CD4-positive, alpha-beta T cell treated with Interleukin-21 for 1 hour (primary cell): ENCODE measurements at places on chromosomes 3 and 15.
A peak's percentile ranks its signal among the peaks of the same experiment; 100 is the strongest.

- no peak for DNase-seq
Measured at GRCh38 chr3:195907684-195907933, 742 bp downstream of the TNK2 start.

DNA sequence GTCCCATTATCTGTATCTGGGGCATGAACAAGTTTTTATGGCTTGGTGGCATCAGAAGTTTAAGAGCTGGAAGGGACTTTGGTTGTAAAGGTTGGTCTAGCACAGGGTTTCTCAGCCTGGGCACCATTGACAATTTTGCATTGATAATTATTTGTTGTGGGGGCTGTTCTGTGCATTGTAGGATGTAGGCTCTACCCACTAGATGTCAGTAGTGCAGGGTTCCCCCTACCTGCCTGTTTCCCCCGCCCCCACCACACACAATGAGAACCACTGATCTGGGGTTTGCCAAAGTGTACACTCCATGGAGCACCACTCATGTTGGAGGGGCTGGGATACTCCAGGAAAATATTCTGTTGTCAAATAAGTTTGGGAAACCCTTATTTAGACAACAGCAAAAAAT lies 42.7 kb downstream of the PLCL2 start:
- peak; percentile 15 for DNase-seq

DNA sequence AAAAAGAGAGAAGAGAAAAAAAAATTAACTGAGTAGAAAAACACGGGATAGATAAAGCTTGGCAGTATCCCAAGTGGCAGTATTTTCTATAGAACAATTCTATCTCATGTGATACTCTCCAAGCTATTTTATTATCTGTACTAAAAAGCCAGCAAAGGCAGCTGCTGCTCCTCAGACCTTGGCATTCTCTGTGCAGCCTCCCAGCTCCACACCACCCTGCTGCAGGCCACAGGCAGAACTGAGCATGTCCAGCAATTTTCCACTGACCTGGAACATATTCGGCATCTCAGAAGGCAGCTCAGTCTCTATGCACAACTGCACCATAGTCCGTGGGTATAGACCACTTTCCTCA lies 1161.4 kb downstream of the IGSF11 start:
- DNase-seq = no peak

DNA sequence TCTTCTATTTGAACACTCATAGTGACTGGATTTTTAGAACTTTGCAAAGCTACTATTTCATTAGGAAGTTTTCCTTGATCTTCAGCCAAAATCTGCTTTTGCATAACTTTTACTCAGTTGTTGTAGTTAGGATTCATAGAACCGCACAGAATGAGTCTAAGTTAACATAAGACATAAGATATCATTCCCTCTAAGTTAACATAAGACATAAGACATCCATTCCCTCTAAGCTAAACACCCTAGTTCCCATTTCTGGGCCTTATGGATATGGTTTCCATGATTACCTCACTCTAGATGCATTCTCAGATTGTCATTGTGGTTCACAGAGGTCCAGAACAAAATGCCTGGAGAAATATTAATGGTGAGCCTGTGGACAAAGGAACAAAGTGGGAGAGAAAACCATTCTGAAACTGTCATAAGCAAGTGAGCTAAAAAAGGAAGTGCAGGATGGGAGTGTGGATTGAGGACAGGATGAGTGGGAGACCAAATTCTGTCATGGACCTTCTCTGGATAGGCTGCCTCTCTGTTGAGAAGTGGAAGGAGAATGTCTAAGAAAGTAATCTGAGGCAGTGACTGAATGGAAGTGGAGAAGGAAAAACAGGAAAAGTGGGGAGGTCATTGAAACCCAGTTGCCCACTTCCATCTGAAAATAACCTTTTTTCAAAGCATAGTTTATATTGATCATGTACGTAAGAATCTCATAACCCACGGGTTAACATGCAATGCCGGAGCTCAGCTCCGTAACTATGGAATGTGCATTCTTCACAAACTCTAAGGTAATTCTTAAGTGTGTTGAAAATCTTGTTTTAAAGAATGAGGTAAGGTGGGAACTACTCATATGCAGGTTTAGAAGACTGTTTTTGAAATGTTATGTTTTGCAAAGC lies 37.4 kb upstream of the SECISBP2L start:
- DNase-seq = no peak

- no peak for DNase-seq
Measured at GRCh38 chr3:158026236-158026635, 80.0 kb downstream of the SHOX2 start.

DNA sequence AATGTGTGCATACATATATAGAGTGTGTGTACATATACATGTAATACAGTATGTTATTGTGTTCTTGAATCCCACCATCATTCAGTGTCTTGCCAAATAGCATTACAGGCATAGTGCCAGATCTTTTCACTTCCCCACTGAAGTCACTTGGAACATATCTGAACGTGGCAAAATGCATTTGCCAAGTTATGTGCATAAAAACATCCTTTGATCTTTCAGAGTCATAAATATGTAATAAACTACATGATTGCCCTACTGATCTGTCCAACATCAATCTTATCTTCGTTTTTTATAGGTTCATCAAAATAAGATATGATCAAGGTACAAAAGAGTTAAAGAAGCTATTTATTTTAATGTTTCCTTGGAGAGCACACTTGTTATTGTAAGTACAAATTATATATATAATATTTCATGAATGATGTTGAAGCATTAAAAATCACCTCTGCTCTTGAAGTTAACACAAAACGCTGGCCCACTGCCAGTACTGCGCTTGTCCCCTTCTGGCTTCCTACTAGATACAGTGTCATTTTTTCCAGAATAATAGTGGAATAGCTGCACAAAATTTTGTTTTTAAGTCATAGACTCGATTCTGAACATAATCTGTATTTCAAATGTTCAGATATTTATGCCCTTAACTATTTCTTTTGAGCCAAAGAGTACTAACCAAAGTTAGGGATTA lies 549.5 kb upstream of the ARRDC4 start:
- no peak for DNase-seq

GRCh38 chr15:56754772-56755370 lies 21.6 kb upstream of the ZNF280D start:
- no peak for DNase-seq

DNA sequence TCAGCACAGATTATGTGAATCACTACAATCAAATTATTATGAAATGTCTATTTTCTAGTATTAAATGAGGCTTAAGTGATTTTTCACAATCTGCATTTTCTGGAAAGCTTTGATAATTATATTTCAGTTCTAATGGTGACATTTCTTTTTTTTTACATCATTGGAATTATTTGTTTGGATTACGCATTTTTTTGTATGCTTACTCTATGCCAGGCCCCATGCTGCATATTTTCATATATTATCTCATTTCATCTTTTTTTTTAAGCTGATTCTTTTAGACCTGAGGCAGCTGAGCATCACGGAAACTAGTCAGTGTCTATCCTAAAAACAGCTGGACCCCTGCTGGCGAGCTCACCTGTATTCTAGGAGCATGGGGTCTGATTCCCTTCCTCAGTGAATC lies 31.1 kb downstream of the SLCO3A1 start:
- DNase-seq = no peak

DNA sequence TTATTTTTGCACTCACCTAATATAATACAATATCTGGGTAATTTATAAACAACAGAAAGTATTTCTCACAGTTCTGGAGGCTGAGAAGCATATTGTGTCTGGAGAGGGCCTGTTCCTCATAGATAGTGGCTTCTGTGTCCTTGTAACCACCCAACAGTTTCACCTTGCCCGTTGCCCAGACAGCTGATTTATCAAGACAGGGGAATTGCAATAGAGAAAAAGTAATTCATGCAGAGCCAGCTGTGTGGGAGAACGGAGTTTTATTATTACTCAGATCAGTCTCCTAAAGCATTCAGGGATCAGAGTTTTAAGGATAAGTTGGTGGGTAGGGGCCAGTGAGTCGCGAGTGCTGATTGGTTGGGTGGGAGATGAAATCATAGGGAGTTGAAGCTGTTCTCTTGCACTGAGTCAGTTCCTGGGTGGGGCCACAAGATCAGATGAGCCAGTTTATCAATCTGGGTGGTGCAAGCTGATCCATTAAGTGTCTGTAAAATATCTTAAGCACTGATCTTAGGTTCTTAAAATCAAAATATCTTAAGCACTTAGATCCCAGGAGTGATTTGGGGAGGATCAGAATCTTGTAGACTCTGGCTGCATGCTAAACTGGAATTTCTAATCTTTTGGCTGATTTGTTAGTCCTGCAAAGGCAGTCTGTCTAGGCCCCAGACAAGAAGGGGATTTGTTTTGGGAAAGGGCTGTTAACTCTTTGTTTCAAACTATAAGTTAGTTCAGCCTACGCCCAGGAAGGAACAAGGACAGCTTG lies 33.9 kb upstream of the C15orf39 start:
- no peak for DNase-seq

GRCh38 chr15:69806287-69806915 lies 291.3 kb downstream of the TLE3 start:
- DNase-seq = no peak

GRCh38 chr3:101384426-101384825 lies 64.1 kb upstream of the IMPG2 start:
- no peak for DNase-seq

DNA sequence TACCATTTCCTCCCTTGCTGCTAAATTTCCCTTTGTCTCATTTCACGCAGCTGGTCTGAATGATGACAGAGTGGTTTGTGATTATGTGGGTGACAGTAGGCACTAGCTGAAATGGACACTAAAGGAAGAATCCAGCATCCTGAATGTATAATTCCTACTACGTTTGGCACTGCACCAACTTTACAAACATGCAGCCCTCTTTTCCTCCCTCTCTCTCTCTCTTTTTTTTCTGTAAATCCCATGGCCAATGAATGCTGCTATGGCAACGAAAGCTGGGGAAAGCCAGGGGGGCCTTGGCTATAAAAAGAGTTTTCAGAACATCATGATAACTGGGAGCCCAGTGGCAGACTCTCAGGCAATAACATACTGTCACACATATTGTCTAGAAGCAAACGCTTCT lies 367.2 kb upstream of the AGTR1 start:
- DNase-seq = no peak

- peak; percentile 37 for DNase-seq
Measured at GRCh38 chr15:26889298-26889898, 22.5 kb downstream of the GABRA5 start.

DNA sequence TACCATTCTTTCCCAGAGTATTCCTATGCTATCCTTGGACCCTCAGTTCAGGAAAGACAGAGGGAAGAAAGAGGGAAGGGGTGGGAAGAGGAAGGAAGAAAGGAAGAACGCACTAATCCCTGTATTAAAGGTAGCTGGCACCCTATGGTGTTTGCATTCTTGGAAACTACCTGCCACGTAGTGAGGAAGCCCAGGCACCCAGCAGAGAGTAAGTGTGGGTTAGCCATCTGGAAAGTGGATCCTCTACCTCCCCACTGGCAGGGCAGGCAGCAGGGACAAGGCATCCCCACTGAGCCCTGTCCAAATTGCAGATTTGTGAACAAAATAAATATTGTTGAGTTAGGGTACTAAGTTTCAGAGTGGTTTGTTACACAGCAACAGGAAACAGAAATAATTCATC lies 8.8 kb downstream of the RBP1 start:
- DNase-seq = no peak

GRCh38 chr3:133857767-133858166 lies 37.9 kb downstream of the RAB6B start:
- no peak for DNase-seq

- no peak for DNase-seq
Measured at GRCh38 chr3:84109911-84110310, 848.9 kb upstream of the CADM2 start.

DNA sequence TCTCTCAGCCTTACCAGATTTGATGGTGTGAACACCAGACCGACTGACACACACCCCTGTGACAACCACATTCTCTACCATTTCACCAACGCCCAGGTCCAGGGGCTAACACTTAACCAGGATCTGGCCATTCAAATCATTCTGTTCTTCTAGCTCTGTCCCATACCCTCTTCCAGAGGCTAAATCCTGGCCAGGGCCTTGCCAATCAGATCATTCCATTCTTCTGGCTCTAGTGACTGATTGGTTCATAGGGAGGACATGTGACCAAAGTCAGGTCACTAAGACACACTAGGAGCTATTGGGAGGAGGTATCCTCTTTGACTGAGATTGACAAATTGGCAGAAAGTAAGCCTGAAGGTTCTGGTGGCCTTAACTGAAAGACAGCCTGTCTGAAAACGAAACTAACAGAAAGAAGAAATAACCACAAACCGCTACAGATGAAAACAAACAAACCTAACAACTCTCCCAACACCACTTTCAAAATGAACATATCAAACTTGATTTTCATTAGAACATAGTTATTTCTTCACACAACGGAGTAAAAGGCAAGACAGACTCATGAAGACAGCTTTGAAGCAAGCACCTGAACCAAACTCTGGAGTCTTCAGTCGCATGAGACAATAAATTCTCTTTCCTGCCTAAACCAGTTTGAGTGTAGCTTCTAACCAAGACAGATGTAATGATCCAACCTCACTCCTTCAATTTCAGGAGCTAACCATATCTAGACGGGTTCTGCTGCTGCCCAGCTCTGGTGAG lies 68.5 kb downstream of the TRANK1 start:
- DNase-seq = peak; percentile 81

DNA sequence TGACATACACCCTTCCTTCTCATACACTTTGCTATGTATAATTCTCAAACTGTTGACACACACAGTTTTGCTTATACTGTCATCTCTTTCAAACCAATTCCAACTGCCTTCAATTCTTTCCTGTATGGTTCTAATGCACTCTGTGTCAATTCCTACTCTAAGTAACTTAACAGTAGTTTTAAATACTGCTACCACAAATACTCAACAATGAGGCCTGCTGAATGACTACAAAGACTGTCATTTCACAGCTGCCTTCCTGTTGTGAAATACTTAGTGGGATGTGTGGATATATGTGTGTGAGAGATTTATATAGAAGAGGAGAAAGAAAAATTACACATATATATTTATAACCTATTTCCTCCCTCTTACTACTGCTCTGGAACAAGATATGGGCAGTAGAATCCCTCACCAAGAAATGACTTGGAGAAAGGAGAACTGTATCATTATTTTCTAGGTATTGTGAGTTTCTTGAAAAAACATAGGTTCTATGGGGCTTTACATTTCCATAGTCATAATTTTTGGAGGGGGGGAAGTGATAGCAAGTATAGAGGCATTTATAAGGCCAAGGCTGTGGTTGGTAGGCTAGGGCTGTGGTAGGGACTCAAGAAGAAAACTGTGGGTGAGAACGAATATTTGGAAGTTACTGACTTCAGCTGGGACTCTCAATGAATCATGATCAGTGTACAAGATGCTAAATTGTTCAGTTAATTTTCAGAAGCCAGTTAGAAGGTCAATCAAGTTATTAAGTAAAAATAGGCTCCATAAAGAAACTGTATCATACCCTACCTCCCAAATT lies 88.7 kb downstream of the ANKRD28 start:
- no peak for DNase-seq

DNA sequence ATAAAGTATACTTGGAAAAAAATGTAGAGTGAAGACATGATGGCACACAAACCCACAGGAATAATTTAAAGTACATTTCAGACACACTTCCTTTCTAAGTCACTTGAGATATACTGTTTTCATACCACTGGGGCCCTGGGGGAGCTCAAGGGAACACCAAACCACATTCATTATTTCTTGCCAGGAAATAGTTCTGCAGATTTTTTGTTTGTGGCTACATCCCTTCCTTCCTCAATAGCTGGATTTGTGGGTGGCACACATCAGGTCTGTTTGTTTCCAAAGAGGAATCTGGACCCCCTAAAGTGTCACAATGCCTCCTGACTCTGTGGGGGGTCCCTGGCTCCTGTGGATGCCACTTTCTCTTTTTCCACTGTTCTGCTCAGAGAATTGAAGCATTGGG lies 153.5 kb upstream of the COL8A1 start:
- DNase-seq = no peak
